Left ventricle myocardium inferior (tissue), 1 donor: ENCODE measurements at places on chromosomes 3 and 15. TPM values are rescaled to one million over a fixed set of nuclear protein-coding genes. Genes with fewer than 3 reads are reported as not detected.

Gene GAP43
- total RNA-seq: 1.2 TPM

Gene SKOR1
- total RNA-seq: 0.22 TPM

Gene PLCH1
- total RNA-seq: 0.85 TPM

Gene IGDCC3
- 0.16 TPM for total RNA-seq

Gene BLM
- 26.2 TPM for total RNA-seq

Gene MYO5C
- total RNA-seq: 2.9 TPM

Gene PSTPIP1
- 3.5 TPM for total RNA-seq

Gene NUP210
- 2.8 TPM for total RNA-seq

GRCh38 chr3:115947325-115947724, 324.0 kb downstream of the GAP43 start:
- H3K27ac ChIP-seq: no peak overlapping the region
- no peak overlapping the region for H3K4me3 ChIP-seq
- no peaks in the 10 kb centered on the region for H3K36me3 ChIP-seq

DNA sequence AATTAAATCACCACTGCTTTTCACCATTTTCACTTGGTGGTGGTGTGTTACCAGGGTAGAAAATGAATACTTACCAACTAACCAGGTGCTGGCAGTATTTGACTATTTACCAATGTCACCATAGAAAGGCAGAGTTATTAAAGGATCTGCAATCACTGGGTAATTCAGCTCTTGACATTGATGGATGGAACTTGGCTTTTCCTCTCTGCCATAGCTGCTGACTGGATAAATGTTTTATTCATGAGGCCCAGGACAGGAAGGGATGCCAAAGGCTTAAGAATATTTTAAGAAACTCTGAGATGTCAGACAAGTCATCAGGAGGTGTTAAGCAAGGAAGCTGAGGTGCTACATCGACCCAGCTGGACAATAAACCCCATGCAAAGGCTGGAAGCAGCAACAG, 495.5 kb upstream of the CFAP20DC start:
- H3K27ac ChIP-seq: no peak overlapping the region
- DNase-seq: no peak
- peaks cover 15% of the 10 kb centered on the region for H3K4me1 ChIP-seq
- H3K4me3 ChIP-seq: no peak overlapping the region

DNA sequence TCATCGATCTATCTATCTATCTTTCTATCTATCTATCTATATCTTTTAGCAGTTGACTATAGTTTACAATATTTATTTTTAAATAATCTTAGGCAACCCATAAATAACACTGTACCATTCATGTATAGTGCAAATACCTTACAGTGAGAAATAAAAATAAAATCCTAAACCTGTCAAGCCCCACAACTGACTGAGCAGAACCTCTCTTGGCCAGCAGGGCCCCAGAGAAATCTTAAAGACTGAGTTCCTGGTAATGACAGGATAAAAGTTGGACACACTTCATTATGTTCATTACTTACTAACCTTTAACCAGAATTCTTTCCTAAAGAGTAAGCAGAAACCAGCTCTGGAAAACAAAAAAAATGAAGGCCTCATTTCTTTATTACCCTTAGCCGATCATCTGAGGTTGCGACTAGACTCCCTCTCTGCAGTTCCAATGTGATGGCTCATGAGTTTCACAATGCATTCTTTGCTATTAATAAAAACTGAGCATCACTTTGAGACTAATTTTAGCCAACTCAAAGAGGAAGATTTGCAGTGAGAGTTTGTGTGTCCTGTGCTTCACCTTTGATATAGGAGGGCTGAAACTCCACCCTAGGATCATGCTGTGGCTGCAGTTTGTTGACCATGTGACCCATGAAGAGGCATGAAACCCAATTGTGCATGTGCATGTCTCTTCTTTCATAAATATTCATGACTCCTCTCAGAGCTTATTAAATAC, 1072.0 kb downstream of the NSUN3 start:
- H3K27ac ChIP-seq: peak overlapping the region; percentile 81
- no peak for DNase-seq
- no peaks in the 10 kb centered on the region for H3K27me3 ChIP-seq
- H3K4me3 ChIP-seq: peak overlapping the region; percentile 32

- no peak overlapping the region for H3K27ac ChIP-seq
- no peak overlapping the region for H3K4me3 ChIP-seq
- peaks cover 18% of the 10 kb centered on the region for H3K36me3 ChIP-seq
- no peaks in the 10 kb centered on the region for H3K27me3 ChIP-seq
- peaks cover 13% of the 10 kb centered on the region for H3K4me1 ChIP-seq
- no peak for DNase-seq
These were observed 20.2 kb downstream of the HDAC11 start for GRCh38 chr3:13500133-13500885.

DNA sequence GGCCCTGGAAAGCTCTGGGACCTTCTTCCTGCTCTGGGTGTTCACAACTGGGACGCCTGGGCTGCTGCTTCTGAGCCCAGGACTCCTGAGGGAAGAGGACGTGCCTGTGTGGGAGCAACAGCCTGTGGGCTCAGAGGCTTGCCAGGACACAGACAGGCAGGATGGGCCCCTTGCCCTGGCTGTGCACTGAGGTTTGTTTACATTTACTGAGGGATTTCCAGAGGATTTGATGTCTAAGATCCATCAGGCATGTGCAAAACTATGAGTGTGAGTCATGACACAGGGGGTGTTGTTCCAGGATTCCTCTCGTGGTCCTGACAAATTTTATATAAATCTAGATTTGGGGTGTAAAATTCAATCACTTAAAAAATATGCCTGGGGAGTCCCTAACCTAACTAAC, 10.6 kb downstream of the CCR9 start:
- H3K4me3 ChIP-seq: no peak overlapping the region
- no peaks in the 10 kb centered on the region for H3K4me1 ChIP-seq
- H3K36me3 ChIP-seq: no peaks in the 10 kb centered on the region
- no peak for DNase-seq

DNA sequence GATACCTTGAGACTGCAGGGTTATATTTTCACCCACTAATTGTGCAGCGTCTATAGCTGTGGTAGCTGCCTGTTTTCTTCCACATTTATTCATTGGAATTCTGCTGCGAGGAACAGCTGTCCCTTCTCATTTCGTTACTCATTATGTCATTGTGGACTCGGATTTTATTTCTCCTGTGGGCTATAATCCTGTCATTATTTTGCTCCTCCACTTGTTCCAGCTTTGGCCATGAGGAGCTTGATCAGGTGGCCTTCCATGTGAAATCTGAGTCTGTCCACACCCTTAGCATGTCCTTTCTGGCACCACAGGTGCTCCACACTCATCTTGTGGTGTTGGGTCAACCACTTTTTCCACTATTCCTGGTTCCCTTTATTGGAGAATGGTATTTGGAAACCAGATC, 14.8 kb downstream of the LYSMD4 start:
- H3K27me3 ChIP-seq: no peaks in the 10 kb centered on the region
- DNase-seq: no peak
- H3K36me3 ChIP-seq: peaks cover 19% of the 10 kb centered on the region
- no peak overlapping the region for H3K4me3 ChIP-seq
- peak overlapping the region; percentile 77 for H3K27ac ChIP-seq

- no peak for DNase-seq
- H3K36me3 ChIP-seq: no peaks in the 10 kb centered on the region
- no peak overlapping the region for H3K4me3 ChIP-seq
- H3K27me3 ChIP-seq: no peaks in the 10 kb centered on the region
- no peaks in the 10 kb centered on the region for H3K4me1 ChIP-seq
- H3K27ac ChIP-seq: no peak overlapping the region
These were observed 69.1 kb upstream of the SATB1 start for GRCh38 chr3:18494251-18494650.

GRCh38 chr3:64354956-64355355, 129.7 kb upstream of the PRICKLE2 start:
- H3K4me1 ChIP-seq: peaks cover 27% of the 10 kb centered on the region
- no peaks in the 10 kb centered on the region for H3K27me3 ChIP-seq
- H3K27ac ChIP-seq: peak overlapping the region; percentile 48
- DNase-seq: no peak

GRCh38 chr15:94080416-94080815, 150.9 kb upstream of the MCTP2 start:
- peaks cover 31% of the 10 kb centered on the region for H3K27me3 ChIP-seq
- no peaks in the 10 kb centered on the region for H3K4me1 ChIP-seq
- no peak overlapping the region for H3K4me3 ChIP-seq
- H3K27ac ChIP-seq: peak overlapping the region; percentile 33
- H3K36me3 ChIP-seq: no peaks in the 10 kb centered on the region

DNA sequence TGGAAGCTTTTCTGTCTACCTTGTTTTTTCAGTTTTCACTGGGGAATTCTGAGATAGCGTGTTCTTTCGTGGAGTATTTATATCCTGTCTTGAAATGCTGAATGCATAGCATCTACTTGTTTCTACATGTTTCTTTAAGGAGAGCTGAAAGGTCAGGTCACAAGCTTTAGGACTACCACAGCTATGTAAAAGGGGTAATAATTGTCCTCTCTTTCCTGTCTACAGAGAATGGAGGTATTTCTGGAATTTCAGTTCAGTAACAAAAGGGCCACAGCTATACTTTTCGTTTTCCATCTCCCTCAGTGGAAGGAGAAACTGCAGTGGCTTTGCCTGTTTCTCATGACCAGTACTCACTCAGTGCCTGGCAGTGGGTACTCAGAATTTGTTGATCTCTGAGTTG, 4.7 kb downstream of the INAFM2 start:
- no peak for DNase-seq
- peak overlapping the region; percentile 99 for H3K27ac ChIP-seq
- peak overlapping the region; percentile 88 for H3K4me3 ChIP-seq
- peaks cover 94% of the 10 kb centered on the region for H3K4me1 ChIP-seq
- H3K36me3 ChIP-seq: no peaks in the 10 kb centered on the region
- H3K27me3 ChIP-seq: no peaks in the 10 kb centered on the region

DNA sequence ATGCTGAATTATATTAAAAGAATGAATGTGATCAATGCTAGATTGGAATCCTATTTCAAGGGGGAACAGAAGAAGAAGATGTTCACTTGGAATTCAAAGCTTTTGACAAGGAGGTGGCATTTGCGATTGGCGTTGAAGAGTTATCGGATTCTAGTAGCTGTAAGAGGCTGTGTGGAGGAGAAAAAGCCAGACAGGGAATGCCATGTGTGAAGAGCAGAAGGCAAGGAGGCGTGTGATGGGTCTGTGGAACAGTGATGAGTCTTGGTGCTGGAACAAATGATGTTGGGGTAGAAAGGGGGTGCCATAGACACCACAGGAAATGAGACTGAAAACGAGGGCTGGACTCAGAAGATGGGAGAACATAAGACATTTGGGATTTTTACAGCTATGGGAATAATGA, 30.5 kb upstream of the ATP10A start:
- no peaks in the 10 kb centered on the region for H3K36me3 ChIP-seq
- no peaks in the 10 kb centered on the region for H3K4me1 ChIP-seq
- DNase-seq: no peak
- H3K27ac ChIP-seq: no peak overlapping the region
- H3K4me3 ChIP-seq: no peak overlapping the region

- no peak overlapping the region for H3K4me3 ChIP-seq
- no peaks in the 10 kb centered on the region for H3K27me3 ChIP-seq
- H3K27ac ChIP-seq: no peak overlapping the region
- H3K36me3 ChIP-seq: no peaks in the 10 kb centered on the region
- DNase-seq: no peak
These were observed 66.6 kb downstream of the GAP43 start for GRCh38 chr3:115689928-115690327.

DNA sequence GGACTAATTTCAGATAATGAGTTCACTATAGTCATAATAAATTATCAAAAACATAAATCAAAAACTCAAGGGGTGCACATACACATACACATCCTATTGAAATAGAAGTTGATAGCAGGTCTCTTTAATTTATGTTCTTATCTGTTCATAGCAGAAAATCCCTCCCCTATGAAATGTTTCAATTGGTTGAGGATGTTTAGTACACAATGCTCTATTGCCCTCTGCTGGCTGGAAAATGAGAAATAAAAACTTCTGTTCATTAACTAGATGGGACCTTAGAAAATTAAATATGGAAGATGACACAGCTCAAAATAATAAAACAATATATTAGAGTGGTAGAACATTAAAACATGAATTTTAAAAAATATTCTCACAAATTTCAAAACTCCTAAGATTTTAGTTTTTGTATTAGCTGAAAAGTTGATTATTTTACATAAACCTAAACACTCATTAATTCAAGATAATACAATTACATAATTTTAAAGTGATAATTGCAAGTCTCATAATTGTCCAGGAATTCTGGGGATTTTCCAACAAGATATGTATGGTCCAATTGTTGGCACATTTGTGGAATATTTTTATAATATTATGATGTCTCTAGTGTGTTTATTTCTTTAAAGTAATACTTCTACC, 735.0 kb downstream of the ROBO1 start:
- DNase-seq: no peak
- H3K36me3 ChIP-seq: no peaks in the 10 kb centered on the region
- no peaks in the 10 kb centered on the region for H3K4me1 ChIP-seq

DNA sequence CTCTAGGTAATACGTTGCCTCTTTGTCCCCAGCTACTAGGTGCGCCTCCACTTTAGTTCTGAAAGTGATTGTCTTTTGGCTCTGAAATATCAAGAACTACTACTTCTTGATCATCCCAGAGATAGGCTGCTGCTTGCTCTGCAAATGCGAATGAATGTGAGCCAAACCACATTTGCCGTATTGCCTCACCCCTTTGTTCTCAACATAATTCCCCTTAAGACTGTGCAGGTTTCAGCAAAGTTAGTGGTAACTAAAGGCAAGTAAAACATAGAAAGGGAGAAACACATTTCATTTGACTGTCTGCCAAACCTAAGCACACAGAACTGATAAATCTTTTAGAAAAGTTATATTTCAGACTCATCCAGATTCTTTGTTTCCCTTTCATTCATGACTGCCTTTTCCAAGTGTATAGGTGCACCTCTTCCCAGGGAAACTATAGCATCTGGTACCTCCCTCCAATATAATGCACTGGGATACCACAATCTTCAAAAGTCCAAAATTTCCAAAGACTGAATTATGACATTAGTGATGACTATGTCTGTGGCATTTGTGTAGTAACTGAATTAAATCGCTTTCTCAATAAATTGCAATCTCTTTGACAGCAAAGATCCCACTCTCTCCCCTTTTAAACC, 720.6 kb upstream of the CBLB start:
- no peaks in the 10 kb centered on the region for H3K27me3 ChIP-seq
- H3K4me3 ChIP-seq: no peak overlapping the region
- H3K27ac ChIP-seq: no peak overlapping the region
- H3K4me1 ChIP-seq: no peaks in the 10 kb centered on the region
- H3K36me3 ChIP-seq: no peaks in the 10 kb centered on the region

DNA sequence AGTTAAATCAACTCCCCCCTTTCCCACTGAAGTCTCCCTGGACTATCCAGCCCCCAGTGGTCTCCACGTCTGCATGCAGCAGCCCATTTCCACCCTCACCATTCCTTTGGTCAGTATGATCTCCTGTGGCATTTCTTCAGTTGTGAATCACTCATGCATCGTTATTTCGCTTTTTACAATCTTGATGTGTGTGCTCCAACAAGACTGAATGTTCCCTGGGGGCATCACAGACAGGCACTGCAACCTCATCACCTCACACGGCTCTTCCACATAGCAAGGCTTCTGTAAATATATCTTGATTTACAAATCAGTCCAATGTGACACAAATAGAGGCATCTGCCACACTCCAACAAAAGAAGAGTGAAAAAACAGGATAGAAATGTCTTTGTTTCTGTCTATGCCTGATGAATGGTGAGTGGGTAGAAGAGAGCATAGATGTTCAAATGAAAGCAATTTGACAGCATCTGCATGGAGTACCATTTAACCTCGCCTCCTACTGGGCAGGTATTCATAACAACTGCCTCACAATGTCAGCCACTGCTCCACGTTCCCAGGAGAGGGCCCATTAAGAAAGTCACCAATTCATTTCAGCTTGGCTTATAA, 5.2 kb downstream of the HEG1 start:
- peaks cover 4% of the 10 kb centered on the region for H3K36me3 ChIP-seq
- H3K4me3 ChIP-seq: peak overlapping the region; percentile 90
- H3K27me3 ChIP-seq: no peaks in the 10 kb centered on the region
- peak overlapping the region; percentile 96 for H3K27ac ChIP-seq
- H3K4me1 ChIP-seq: peaks cover 98% of the 10 kb centered on the region
- DNase-seq: no peak
